Smooth muscle cell of the coronary artery (primary cell): ENCODE measurements at places on chromosomes 11 and 22. TPM values are rescaled to one million over a fixed set of nuclear protein-coding genes. Genes with fewer than 3 reads are reported as not detected.

Gene C11orf42
- total RNA-seq: not detected in 2 replicates

Gene CCDC116
- 0.08 and 0.23 TPM in 2 replicates for total RNA-seq

Gene FAR1
- total RNA-seq: 42.5 and 45.3 TPM in 2 replicates

Gene SAA2
- total RNA-seq: 0.08 TPM in 1 of 2 replicates, not detected in the other

Gene LINC01488
- total RNA-seq: 0.08 TPM in 1 of 2 replicates, not detected in the other

Gene CSNK1E
- 80.6 and 122 TPM in 2 replicates for total RNA-seq

Gene OR5B2
- total RNA-seq: not detected in 2 replicates

Gene FAM111A
- 19.0 and 22.1 TPM in 2 replicates for total RNA-seq

Gene MMP11
- total RNA-seq: 11.0 and 18.5 TPM in 2 replicates

Gene CASP4
- total RNA-seq: 68.0 and 117 TPM in 2 replicates

Gene PDE2A
- total RNA-seq: 2.0 and 2.6 TPM in 2 replicates

Gene RIBC2
- 0.08 and 0.12 TPM in 2 replicates for total RNA-seq

Gene PNPLA5
- total RNA-seq: not detected in 2 replicates

Gene JHY
- 0.98 and 1.4 TPM in 2 replicates for total RNA-seq

Gene KIRREL3
- 0.68 and 1.1 TPM in 2 replicates for total RNA-seq

Gene SLC22A8
- not detected in 2 replicates for total RNA-seq

Gene SPA17
- total RNA-seq: 7.8 and 10.1 TPM in 2 replicates

Gene MMP27
- total RNA-seq: 1.3 TPM in 1 of 2 replicates, not detected in the other

Gene VPREB3
- total RNA-seq: not detected in 2 replicates

Gene EFCAB6
- 0.83 and 1.1 TPM in 2 replicates for total RNA-seq

Gene CPT1B
- total RNA-seq: 0.90 and 3.0 TPM in 2 replicates

Gene APLNR
- total RNA-seq: 0.35 TPM in 1 of 2 replicates, not detected in the other

Gene MUC5AC
- total RNA-seq: not detected in 2 replicates

Gene EML3
- total RNA-seq: 10.3 and 20.2 TPM in 2 replicates

Gene SMTNL1
- total RNA-seq: not detected in 2 replicates
